ENCODE measurements at places on chromosomes 7 and 10.
A peak's percentile ranks its signal among the peaks of the same experiment; 100 is the strongest.

DNA sequence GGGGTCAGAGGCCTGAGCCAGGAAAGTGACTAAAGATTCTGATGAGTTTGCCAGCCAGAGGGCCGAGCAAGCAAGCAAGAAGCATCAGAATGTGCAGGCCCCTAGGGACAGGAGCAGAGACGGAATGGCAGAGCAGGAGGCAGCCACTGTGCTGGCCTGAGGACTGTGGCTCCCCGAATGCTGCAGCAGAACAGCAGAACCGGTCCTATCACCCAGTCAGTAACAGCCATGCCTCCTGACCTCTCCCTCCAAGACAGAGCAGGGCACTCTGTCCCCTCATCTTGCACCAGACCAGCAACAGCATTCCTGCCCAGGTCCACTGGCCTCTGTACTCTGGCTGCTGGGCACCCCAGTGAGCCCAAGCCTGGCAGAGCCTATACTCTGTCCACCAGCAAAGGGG lies 85.9 kb downstream of the ARHGAP22 start:
- DNase-seq = no peak

- no peak for DNase-seq
Observed at GRCh38 chr7:76383089-76383944, 24.5 kb upstream of the YWHAG start.

- DNase-seq = no peak
Observed at GRCh38 chr7:121003986-121004685, 15.6 kb downstream of the CPED1 start.

GRCh38 chr10:124739986-124740368 lies 4.2 kb downstream of the FAM53B start:
- no peak for DNase-seq

GRCh38 chr7:66556549-66557213 lies 72.0 kb upstream of the KCTD7 start:
- DNase-seq = no peak

DNA sequence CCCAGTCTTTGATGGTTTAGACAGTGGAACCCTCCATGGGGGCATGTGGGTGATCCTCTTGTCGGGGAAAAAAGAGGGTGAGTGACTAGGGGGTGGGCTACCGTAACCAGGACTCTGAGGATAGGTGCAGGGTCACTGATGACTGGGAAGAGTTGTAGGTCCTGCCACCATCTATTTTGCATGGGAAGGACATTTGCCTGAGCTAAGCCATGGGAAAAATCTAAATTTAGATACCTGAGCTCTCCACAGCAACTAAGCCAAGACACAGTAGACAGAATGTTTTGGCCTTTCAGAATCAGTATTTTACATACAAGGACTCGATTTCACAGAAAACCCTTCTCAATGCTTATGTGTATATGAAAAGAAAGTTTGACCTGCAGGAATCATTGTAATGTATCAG lies 52.7 kb downstream of the KIAA1217 start:
- DNase-seq = no peak

DNA sequence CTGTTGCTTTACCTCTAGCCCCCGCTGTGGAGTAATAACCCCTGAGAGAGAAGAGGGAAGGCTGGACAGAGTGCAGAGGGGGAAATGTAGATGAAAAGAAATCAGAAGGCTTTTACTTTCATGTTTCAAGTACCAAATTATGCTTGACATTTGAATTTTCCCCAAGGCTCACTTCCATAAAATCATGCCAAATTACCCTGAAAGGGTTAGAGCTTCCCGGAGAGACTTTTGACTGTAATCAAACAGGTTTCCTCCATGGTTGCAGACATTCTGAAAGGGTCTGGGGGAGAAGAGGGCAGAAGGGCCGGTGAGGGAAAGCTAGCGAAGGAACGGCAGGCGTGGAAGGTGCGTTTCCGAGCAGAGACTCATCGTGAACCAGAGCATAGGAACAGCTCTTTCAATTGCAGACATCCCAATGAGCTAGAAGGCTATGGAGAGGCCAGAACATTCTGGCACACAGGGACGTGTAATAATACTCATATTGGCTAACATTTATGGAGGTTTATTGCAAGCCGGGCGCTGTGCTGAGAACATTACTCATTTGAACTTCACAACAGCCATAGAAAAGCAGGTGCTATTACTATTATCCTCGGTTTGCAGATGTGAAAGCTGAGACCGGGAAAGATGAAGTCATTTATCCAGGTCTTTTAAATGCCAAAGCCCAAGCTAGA lies 620.8 kb upstream of the AUTS2 start:
- no peak for DNase-seq

DNA sequence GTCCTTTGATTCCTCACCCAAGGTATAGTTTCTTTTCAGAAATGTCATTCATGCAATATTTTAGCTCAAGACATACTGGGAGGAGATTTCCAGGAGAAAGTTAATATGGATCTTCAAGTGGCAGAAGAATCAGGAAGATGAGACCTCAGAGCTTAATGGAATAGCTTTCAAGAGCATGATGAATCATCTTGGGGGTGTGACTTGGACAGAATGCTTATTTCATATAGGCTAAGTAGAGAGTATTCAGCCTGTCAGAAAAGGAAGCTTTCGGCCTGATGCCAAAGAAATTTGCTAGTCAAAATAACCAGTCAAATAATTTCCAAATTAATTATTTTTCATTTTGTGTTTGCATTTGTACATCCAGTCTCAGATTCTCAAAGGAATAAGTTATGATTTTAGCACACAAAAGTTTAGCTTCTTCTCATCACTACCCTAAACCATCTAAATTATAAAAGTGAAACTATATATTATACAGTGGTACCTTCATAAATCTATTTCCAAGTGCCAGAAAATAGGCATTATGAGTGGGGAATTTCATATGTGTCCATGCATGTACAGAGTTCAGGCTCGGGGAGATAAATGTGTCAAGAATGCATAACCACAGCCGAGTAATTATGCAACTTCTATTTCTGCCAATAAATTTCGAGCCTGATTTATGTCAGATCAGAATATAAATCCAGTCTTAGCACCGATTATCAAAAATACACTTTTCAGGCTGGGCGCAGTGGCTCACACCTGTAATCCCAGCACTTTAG lies 27.3 kb upstream of the CALD1 start:
- no peak for DNase-seq

GRCh38 chr7:71661671-71662224 lies 529.8 kb downstream of the GALNT17 start:
- no peak for DNase-seq

- no peak for DNase-seq
Observed at GRCh38 chr10:77377034-77377433, 260.6 kb downstream of the KCNMA1 start.

DNA sequence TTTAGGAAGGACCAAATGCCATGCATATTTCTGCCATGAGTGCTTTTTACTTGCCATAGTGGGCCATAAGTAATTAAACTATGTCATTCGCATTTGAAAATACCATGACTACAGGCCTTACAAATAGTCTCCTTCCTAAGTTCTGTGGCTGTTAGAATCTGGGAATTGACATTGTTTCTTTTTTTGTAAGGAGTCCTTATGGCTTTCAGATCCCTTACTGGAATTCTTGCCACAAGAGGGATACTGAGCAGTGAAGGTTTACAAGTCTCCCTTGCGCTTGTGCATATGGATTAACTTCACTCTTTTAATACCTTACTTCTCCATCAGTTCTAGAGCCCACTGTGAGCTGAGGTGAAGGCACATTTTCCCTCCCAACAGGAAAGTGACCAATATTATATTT lies 166.0 kb downstream of the NRG3 start:
- no peak for DNase-seq

DNA sequence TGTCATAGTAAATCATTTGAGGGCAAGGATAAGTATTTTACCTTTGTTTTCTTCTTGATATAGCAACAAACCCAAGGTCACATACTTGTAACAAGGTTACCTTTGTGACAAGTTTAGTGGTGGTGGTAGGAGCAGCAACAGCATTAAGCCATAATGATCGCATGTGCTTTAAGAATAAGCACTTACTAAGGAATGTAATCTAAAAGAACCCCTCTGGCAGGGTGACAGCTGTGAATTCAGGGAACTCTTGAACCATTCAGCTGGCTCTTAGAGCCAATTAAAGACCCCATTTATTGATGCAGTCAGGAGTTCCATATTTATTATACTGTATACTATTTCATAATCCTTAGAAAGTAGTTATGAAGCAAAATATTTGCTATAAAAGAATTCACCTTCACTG lies 370.8 kb downstream of the EXOC4 start:
- DNase-seq = no peak

DNA sequence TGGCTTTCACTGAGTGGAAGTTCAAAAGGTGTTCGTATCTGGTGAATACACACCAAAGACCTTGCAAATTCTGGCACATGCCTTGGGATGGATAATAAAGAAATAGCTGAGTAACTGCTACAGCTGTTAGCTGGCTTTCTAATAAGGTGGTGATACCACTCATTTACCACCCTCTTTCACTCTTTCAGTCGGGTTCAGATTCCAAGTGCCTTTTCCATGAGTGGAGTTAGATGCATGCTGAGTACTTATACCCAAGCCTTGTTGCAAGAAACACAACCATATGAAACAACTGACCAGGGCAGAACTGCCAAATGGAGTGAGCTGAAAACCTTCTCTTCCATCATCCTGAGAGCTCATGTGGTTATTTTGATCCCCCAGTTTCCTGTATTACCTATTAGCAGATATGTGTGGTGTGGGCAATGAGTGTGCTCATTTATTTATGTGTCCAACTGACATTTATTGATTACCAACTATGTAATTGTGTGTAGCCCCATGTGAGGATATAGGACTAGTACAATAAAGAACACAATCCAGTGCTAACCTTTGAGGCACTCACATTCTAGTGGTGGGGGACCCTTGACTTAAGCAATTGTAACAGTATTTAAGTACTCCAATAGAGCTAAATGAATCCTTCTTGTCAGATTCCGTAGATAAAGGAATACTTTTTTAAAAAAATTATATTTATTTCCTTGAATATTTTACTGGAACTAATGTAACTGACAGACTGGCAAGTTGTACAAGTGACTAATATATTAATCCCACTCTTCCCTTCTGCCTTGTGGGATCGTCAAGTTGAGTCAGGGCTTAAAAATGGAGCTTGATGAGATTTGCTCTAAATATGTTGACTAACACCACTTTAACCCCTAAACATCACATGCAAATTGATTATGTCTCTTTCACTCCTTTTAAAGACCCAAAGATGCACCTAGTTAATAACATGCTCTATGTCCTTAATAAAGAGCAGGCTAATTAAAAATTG lies 124.7 kb downstream of the ARID5B start:
- DNase-seq = no peak

GRCh38 chr10:110610308-110610774 lies 33.8 kb upstream of the RBM20 start:
- DNase-seq = peak; percentile 24

DNA sequence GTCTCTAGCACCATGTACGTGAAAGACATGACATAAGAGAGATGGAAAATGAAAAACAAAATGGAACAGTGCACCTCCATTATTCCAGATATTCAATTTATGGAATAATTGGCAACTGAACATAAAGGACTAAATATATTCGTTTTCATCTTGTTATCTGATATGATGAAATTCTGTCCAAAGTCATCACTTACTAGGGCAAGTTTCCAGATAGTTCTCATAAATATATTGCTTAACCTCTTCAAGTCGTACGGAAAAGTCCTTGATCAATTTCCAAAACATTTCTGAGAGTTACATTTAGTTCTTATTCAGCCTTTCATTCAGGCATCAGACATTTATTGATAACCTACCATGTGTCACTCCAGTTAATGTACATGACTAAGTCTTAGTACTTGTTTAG lies 185.2 kb downstream of the HGF start:
- no peak for DNase-seq

DNA sequence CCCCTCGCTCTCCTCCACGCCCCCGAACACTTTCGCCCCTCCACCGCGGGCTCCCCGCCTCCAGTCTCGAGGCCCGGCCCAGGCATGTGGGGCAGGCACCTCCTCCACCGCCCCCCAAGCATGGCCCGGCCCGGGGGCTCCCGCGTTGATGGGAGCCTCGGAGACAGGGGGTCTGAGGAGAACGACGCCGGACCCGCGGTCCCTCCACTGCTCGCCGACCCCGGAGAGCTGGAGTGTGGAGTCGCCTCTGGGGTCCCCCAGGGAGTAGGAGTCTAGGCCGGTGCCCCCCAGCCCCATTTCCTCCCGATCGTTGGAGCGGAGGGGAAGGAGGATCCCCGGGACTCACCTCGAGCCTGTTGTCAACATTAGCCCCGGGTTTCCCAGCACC lies 206 bp downstream of the UPF2 start:
- DNase-seq = no peak

DNA sequence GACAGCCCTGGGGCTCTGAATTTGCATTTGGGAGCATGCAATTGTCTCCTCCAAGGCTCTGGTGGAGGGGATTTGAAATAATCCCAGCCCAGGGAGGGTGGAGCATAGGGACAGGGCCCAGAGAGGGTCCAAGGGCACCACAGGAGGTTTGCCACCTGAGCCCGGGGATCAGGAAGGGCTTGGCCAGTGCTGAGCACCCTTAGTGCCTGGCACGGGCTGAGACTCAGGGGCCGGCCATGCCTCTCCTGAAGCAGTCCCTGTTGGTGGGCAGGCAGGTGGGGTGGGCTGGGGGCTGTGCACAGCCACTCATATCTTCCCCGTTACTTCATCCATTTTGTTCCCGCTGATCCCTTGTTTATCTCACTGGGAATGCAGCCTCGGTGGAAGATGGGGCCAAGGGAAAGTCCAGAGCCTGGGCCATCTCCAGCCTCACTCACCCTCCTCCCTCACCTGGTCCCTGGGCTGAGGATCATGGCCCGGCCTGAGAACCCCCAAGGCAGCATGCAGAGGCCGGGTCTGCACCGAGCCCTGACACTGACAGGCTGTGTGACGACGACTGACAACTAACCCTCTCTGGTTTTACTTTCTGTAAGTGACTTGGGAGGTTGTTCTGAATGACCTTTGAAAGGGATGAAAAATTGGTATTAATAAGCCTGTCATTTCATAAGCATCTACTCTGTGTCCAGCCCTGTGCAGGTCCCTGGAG lies 38.5 kb downstream of the KCTD7 start:
- DNase-seq = no peak

GRCh38 chr7:152760854-152761748 lies 1.5 kb downstream of the ACTR3B start:
- no peak for DNase-seq

GRCh38 chr7:46175221-46175620 lies 254.1 kb upstream of the IGFBP3 start:
- DNase-seq = no peak

DNA sequence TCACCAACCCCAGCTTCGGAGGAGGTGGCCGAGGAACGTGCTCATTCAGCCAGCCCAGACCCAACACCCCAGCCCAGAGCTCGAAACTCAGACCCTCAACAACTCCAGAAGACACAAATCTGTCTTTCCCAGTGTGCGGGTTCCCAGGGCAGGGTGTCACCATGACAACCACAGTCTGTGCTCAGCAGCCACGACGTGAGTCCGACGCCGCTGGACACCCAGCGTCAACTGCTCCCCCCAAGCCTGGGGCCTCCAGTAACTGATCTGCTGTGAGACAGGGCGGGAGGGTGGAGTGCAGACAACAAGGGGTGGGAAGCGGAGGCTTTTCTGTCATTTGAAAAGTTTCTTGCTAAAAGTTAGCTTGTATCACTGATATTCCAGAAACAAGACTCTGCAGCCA lies 167.2 kb downstream of the MAD1L1 start:
- no peak for DNase-seq

- no peak for DNase-seq
Observed at GRCh38 chr7:48028938-48029337, at the start of gene SUN3. SUN3 (minus strand) TSS chr7:48029107; CDS start chr7:48028938, 169 bp downstream.

- DNase-seq = no peak
Observed at GRCh38 chr7:2521952-2522591, 2.5 kb downstream of the LFNG start.

Data from GM12878 (cell line).